ENCODE measurements at places on chromosomes 5 and 9.

GRCh38 chr9:14985419-14985818 lies 75.2 kb upstream of the FREM1 start:
- no peaks in the 10 kb centered on the region for H3K27me3 ChIP-seq
- DNase-seq = no peak
- no peaks in the 10 kb centered on the region for H3K36me3 ChIP-seq
- no peaks in the 10 kb centered on the region for H3K4me1 ChIP-seq
- no peak overlapping the region for H3K4me3 ChIP-seq

GRCh38 chr9:84597131-84597530 lies 72.4 kb upstream of the NTRK2 start:
- H3K27ac ChIP-seq = no peak overlapping the region
- no peaks in the 10 kb centered on the region for H3K4me1 ChIP-seq
- no peak overlapping the region for H3K4me3 ChIP-seq
- no peaks in the 10 kb centered on the region for H3K27me3 ChIP-seq
- H3K36me3 ChIP-seq = no peaks in the 10 kb centered on the region

DNA sequence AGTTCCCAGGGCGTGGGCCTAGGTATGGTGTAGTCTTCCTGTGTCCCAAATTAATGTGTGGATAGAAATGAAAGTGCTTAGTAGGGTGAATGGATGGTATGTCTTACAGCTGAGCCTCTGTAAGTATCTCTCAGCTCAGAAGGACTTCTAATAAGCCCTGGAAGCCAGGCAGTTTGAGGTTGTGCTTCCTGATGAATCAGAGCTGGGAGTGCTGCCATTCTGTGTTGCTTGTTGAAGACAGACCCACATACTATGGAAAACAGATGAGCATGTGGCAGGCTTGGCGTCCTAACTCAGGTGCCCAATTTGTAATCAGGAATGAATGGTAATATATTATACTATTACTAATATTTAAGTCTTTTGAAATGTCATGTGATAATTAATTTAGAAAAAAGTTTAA lies 69.8 kb downstream of the CMYA5 start:
- H3K27me3 ChIP-seq = no peaks in the 10 kb centered on the region
- H3K36me3 ChIP-seq = no peaks in the 10 kb centered on the region
- no peak overlapping the region for H3K4me3 ChIP-seq

DNA sequence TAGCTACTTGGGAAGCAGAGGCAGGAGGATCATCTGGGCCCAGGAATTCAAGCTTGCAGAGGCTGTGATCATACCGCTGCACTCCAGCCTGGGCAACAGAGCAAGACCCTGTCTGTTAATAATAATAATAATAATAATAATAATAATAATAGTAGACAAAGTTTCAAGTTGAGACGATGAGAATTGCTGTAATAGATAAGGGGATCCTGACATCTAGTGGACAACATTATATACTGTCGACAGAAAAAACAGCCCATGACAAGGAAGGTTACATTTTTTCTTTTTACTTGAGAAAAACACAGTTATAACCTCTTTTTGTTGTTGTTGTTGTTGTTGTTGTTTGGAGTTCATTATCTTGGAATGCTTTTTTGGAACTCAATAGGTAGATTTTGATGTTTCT lies 35.3 kb downstream of the NDFIP1 start:
- no peaks in the 10 kb centered on the region for H3K4me1 ChIP-seq
- no peak for DNase-seq
- peaks cover 86% of the 10 kb centered on the region for H3K36me3 ChIP-seq
- no peak overlapping the region for H3K27ac ChIP-seq
- no peaks in the 10 kb centered on the region for H3K27me3 ChIP-seq
